ENCODE measurements at places on chromosomes 4 and X.

DNA sequence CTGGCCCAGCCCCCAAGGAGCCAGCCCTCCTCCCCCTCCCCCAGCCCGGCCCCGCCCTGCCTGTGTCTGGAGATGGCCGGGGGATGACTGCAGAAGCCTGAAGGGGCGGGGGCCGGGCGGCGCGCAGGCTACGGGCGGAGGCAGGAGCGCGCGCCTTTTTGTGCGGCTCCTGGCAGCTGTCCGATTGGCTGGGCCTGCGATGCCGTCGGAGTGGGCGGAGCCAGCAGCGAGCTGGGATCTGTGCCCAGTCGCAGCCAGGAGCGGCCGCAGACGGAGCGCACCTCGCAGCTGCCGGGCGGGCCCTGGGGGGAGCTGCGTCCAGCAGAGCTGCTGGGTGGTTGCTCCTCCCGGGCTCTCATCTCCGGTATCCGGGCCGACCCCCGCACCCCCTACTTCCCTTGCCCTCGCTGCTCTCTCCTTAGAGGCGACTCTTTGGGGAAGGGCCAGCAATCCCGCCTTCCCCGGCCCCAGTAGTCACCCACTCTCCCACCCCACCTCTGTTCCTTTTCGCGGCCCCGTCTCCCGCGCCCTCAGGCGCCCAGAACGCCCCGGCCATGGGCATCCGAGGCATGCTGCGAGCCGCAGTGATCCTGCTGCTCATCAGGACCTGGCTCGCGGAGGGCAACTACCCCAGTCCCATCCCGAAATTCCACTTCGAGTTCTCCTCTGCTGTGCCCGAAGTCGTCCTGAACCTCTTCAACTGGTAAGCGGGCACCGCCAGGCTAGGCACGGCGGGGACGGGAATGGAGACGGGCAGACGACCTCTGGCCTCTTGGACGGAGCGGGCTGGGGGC, at the start of gene GABRQ:
Gene GABRQ, plus strand, starts transcription at position 247 of the 794 bp plus-strand sequence. Its CDS starts 308 bp downstream, at position 555.
- peak; percentile 74 for DNase-seq

GRCh38 chr4:31237233-31237632, 517.1 kb downstream of the PCDH7 start:
- DNase-seq: no peak

DNA sequence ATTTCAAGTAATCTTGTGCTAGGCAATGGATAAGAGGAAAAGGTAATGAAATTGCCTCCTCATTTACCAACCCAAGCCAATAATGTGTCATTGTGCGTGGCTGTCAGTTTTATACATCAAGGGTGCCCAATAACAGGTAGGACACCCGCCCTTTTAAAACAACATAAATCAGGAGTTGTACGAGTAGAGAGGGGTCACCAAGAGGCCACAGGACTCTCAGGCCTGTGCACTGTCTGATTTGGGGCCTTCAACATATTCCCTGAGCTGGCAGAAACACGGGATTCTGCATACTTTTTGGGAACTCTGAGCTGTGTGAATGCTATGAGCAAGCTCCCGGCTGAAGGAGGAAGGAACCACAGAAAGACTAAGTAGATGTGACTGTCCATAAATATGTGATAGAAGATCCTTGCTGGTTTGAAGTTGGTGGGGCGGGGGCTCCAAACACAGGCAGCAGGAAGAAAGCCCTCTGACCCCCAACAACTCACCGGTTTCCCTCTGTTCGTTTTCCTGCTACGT, 82.7 kb upstream of the MAML3 start:
- no peak for DNase-seq

GRCh38 chr4:102037566-102037965, 247.0 kb downstream of the BANK1 start:
- DNase-seq: no peak

GRCh38 chrX:84187533-84188319, at the start of gene RPS6KA6:
RPS6KA6 (minus strand) TSS chrX:84188199; CDS start chrX:84187899, 300 bp downstream.
- DNase-seq: no peak

DNA sequence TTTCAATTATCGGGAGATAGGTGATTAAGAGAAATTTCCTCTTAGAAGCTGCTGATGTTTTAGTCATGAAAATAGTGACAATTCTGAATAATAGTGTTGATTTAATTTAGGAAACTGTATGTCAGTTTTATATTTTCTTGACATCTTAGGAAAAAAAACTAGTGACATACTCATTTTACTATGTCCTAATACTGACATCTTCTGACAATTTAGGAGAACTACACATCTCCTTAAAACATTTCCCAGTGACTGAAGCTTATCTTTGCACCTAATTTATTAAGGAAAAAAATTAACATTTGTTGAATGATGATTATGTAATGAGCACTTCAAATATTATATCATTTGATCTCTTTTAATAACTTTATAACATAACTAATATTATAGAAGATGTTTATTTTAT, 42.0 kb upstream of the RBMXL3 start:
- DNase-seq: peak; percentile 8

DNA sequence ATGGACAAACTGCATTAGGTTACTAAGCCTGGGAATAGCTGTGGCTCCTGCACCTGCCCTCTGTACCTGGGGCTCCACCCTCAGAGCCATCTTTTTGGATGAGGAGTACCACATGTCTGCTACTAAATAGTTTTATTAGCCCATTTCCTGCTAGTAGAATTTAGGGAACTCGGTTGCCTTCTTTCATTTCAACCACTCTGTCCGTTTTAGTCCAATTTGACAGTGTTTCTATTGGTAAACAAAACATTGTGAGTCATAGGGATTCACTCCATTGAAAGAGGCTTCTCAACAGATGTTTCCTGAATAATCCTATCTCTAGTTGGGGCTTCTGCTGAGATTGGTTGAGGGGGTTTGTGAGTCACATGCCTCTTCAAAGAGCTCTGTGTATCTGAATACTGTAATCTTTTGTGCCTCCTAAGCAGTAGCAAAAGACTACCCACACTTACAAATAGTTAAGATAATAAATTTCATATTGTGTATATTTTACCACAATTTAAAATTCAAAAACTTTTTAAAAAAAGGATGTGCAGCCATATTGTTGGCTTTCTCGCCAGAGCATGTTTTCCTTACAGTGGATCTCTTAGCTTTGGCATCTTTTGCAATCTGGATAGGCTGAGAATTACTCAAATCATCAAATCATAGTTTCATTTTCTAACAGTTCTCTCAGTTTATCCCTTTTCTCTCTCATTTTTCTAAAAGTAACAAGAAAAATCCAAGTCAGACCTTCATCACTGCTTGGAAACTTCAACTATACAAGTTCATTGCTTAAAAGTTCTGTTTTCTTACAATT, 9.9 kb downstream of the FAM200B start:
- DNase-seq: peak; percentile 88

GRCh38 chr4:174520660-174521059, 1.6 kb downstream of the HPGD start:
- no peak for DNase-seq

- DNase-seq: peak; percentile 7
Observed at GRCh38 chrX:124594017-124594651, 247.8 kb downstream of the SH2D1A start.

DNA sequence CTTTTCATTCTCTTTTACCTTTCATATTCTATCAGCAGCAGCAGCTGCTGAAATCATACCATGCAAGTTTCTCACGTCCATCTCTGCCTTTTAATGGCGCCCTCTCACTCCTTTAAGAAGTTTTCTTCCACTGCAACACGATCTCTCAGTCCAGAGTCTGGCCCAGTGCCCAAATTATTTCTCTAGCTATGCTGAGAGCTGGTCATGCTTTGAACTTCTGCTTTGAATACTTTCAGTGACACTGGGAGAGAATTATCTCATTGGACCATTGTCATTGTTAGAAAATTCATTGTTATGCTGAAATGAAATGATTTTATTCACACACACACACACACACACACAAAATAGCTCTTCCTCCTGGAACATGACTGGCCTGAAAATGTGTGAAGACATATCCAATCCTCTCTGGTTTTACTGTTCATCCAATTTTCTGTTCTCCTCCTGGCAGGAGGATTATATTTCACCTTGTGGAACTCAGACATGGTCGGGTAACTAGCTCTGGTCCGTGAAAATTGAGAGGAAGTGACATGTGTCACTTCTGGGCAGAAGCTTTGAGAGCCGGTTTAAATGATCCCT, 1.3 kb upstream of the PDHA1 start:
- no peak for DNase-seq

- no peak for DNase-seq
Observed at GRCh38 chrX:70079870-70080269, 17.6 kb downstream of the OTUD6A start.

DNA sequence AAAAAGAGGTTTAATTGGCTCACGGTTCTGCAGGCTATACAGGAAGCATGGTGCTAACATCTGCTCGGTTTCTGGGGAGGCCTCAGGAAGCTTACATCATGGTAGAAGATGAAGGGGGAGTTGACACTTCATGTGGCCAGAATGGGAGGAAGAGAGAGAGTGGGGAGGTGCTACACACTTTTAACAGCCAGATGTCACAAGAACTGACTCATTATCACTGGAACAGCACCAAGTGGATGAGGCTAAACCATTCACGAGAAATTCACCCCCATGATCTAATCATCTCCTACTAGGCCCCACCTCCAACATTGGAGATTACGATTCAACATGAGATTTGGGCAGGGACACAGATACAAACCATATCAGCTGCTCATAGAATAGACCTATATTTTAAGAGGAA, 255.8 kb downstream of the OPHN1 start:
- peak; percentile 53 for DNase-seq

DNA sequence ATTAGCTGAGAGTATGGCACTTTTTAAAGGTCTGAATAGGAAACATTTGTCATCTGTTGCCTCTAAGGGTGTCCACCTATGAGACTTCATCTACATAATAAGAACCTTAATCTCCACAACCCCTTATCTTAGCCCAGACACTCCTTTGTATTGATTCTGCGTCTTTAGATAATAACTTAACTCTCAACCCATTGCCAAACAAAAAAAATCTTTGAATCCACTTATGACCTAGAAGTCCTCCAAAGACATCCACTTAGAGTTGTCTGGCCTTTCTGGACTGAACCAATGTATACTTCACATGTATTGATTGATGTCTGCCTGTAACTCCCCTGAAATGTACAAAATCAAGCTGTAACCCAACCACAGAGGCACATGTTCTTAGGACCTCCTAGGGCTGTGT, 66.0 kb upstream of the CHRNA9 start:
- DNase-seq: no peak

DNA sequence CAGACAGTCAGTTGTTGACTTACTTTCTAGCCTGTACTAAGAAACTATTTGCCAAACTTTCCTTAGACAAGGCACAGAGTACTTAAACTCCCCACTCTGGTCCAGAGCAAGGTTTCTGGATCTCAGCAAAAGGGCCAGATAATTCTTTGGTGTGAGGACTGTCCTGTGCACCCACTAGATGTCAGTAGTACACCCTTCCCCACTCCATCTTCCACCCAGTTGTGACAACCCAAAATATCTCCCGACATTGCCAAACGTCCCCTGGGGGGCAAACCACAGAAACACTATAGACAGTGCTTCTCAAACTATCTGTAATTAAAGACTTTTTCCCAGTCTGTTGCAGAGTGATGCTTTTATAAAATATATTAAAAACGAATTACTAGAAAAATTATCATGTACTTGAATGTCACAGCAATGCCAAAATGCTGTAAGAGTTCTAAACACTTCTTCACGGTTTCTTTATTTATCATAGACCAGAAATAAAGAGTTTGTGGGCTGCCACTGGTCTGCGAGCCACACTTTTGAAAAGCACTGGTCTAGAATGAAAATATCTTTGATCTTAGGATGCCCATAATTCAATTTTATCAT, 203.5 kb downstream of the PRDM5 start:
- peak; percentile 47 for DNase-seq

- peak; percentile 13 for DNase-seq
Observed at GRCh38 chrX:42131856-42132255, 208.5 kb upstream of the CASK start.

- DNase-seq: peak; percentile 76
Observed at GRCh38 chr4:15349531-15349935, 78.3 kb upstream of the C1QTNF7 start.

DNA sequence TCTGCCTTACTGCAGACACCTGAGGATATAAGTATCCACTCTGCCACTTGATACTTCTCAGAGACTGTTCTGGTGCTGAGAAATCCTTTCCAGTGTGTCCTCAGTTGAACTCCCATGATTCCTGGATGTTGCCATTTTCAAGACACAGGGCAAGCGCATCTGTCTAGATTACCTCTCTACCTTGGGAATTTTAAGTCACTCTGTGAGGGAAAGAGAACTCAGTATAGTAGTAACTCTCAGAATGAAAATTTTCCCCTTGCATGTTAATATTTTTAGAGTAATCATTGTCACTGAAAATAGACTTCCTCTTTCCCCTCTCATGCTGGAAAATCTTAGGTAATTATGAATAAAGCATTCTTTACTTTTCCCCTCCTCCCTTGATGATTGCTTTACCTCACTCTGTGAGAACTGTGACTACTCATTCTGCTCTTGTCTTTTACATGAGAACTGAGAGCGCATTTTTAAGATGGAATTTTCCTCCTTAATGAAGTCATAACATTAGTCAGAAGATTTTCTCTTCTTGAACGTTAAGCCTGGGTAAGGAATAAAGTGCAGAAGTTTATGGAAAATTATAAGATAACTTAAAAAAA, 45.0 kb downstream of the TET2 start:
- no peak for DNase-seq

GRCh38 chr4:25890571-25891485, 23.2 kb upstream of the SMIM20 start:
- no peak for DNase-seq

GRCh38 chrX:123357941-123358340, 173.9 kb downstream of the GRIA3 start:
- DNase-seq: no peak

GRCh38 chr4:87239821-87240220, 19.4 kb upstream of the KLHL8 start:
- DNase-seq: no peak

GRCh38 chr4:8283161-8283560, 13.6 kb downstream of the HTRA3 start:
- DNase-seq: no peak

DNA sequence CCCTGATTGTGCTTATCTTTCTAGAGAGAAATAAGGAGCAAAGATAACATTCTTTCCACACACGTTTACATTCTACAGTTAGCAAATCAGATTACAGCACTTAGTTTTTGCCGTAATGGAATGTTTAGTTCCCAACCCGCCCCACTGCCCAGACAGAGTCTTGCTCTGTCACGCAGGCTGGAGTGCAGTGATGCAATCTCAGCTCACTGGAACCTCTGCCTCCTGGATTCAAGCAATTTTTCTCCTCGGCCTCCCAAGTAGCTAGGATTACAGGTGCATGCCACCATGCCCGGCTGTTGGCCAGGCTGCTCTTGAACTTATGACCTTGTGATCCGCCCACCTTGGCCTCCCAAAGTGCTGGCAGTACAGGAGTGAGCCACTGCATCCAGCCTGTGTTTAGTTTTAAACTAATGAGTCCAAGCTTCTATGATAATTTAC, 8.4 kb upstream of the PRPS1 start:
- DNase-seq: no peak

DNA sequence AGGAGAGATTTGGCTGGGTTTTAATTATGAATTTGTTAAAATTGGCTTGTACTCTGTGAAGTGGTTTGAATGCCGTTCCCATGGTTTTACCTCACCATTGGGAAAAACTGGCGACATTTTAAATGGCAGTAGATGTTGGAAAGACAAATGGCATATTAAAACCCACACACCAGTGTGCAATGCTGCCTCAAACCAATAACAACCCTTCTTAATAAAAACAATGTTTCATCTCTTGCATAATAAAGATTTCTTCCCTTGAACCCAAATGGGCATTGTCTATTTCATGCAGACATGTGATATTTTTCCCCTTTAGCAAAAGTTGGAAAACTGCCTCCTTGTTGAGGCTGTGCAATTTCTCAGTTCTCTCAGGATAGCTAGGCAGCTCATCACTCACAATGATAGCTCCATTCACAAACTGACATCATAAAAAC, 33.7 kb downstream of the GABRB1 start:
- peak; percentile 2 for DNase-seq

All from RPMI7951 (cell line).